BJ (cell line): ENCODE measurements at places on chromosomes 5 and 9. TPM values are rescaled to one million over a fixed set of nuclear protein-coding genes. Genes with fewer than 3 reads are reported as not detected.

- DNase-seq: no peak
These were observed 71.5 kb downstream of the NR6A1 start for GRCh38 chr9:124699575-124699974.

- DNase-seq: no peak
These were observed 19.8 kb upstream of the SLC9A3 start for GRCh38 chr5:543755-544674.

GRCh38 chr9:30015073-30015472 is 2369.4 kb upstream of the ACO1 start:
- no peak for DNase-seq

DNA sequence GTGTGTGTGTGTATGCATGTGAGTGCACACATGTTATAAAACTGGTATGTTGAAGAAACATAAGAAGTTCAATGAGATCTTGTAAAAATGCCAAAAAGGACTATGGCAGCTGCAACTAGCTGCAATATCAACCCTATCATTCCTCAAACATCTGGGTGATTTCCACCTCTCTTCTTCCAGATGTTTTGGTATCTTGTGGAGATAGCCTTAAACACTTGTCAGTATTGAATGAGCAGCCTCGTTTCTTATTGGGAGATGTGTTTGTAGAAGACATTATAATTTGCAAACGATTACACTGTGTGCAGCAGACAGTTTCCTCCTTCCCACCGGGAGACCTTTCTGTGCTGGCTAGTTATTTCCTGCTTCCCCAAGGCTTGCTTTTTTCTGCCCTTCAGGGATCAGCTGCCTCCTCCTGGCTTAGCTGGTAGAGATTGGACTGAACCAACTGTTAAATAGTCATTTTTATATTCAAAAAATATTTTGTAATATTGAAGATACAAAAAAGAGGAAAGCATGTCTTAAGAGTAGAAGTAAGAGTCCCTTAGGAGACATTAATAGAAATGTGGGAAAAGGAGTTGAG is 168.4 kb upstream of the MPDZ start:
- no peak for DNase-seq

DNA sequence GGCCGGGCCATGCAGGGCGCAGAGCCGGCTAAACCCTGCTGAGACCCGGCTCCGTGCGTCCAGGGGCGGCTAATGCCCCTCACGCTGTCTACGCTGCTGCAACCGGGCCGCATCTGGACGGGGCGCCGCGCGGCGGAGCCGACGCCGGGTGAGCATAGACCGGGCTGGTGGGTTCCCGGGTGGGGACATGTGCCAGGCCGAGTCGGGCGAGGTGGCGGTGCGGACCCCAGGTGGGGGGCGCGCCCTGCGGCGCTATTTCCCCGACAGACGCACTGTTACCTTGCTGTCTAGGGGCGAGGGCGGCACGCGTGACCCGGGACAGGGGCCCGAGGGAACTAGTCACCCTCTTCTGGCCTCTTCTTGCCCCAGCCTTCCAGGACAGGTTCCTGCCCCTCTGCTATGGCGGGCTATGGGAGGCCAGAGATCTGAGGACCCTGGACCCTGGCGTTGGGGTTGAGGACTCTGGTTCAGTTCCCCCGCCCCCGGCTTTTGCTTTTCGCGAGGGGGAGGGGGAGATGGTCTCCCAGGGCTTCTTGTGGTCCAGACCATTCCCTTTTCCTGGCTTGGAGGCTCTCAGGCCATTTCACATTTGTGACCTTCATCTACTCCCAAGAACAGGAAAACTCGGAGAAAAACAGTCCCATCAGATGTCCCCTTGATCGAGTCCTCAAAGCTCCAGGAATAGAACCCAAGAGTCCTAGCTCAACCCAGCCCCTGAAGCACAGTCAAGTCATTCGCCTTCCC is 536 bp downstream of the SLC27A4 start:
- no peak for DNase-seq

GRCh38 chr5:58066557-58066956 is 393.3 kb downstream of the PLK2 start:
- no peak for DNase-seq

- DNase-seq: no peak
These were observed 182.8 kb downstream of the SPOCK1 start for GRCh38 chr5:137316346-137316736.

The ZNF782 gene
- polyA plus RNA-seq: 0.96 and 1.3 TPM in 2 replicates

The C5orf58 gene
- polyA plus RNA-seq: not detected in 2 replicates

The TIMD4 gene
- not detected in 2 replicates for polyA plus RNA-seq

The CYLC2 gene
- not detected in 2 replicates for polyA plus RNA-seq

The PCDHGC4 gene
- 0.49 TPM in 2 replicates for polyA plus RNA-seq
